ENCODE measurements at places on chromosomes 12 and 14.
A peak's percentile ranks its signal among the peaks of the same experiment; 100 is the strongest.

DNA sequence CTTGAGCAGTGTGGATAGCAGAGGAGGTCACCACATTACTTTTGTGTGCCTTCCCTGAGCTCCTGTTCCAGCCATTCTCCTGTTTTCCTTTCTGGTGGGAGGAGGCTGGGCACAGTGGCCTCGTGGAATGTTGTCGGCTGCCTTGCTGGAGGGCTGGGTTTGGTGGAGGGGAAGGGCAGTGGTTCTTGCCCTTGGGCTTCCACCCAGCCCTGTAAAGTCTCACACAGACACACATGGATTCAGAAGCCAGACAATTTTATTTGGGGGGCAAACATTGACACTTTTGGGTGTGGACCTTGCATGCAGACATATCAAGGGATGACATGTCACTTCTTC is 866 bp downstream of the NPFF start:
- DNase-seq = no peak

DNA sequence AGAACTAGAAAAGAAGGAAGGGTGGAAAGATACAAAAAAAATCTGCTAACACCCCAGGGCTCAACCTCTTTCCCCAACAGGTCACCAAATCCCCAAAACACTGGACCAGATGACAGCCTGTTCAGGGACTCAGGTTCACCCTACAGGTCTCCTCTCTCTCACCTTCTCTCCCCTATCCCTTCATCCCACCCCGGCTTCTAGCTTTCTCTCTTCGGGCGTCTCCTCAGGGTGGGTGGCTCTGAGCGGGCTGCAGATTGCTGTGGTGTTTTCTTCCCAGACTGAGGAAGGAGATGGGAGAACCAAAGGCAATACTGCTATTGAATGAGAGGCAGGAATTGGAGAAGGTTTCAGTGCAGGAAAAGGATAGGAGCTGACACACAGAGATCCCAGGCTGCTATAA is 39.3 kb downstream of the ANO2 start:
- no peak for DNase-seq

DNA sequence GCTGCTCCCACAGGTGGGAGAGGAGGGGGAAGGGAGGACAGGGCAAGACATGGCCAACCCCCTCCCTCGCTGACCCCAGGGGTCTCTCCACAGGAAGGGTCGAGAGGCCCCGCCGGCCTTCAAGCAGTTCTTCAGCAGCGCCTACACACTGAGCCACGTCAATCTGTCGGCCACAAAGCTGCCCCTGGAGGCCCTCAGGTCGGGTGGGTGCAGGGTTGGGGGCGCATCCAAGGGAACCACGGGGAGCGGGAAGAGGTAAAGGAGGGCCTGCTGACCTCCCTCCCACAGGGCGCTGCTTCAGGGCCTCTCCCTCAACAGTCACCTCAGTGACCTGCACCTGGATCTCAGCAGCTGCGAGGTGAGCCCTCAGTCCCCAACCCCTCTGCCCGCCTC is 6.1 kb downstream of the CARMIL3 start:
- DNase-seq = no peak

DNA sequence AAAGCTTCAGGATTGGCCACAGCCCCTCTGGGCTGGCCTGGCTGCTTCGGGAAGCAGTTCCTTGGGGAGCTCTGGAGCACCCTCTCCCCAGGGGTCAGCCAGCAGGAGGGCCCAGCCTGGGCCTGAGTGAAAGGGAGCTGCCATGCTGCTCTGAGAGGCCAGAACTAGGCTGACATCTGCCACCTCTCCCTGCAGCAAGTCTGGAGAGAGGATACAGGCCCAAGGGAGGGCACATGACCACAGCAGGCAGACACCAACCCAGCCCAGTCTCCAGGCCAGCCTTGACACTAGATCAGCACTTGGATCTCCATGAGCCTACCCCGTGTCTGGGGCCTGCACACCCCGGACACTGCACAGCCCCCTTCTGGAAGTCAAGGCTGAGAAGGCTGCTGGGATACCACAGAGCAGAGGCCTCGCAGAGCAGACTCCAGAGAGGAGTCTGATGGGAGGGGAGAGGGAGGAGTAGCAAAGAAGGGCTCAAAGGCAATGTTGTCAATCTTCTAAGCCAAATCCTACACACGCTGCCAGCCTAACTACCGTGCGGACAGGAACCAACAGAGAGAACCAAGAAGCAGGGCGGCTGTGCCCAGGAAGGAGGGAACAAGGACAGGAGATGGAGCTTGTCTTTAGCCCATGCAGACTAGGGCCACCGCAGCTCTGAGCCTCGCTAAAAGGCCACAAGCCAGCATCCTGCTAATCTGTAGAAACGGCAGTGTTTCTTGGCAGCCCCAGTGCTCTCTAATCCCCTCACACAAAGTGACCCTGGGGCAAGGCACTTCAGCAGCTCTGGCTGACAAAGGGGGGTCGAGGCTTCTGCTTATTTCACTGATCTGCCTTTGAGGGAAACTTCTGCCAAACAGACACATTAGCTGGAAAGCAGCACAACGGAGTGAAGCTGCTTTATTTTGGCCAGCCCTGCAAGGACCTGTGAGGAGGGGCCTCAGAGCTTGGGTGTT is 12.9 kb downstream of the COL2A1 start:
- no peak for DNase-seq

GRCh38 chr14:87113286-87113685 is 879.7 kb downstream of the GALC start:
- DNase-seq = no peak

GRCh38 chr14:75238756-75239455 is 39.7 kb upstream of the FOS start:
- no peak for DNase-seq

GRCh38 chr14:105039458-105040205 is 18.7 kb upstream of the CDCA4 start:
- DNase-seq = no peak

GRCh38 chr14:80278293-80279023 is 67.2 kb upstream of the DIO2 start:
- no peak for DNase-seq

GRCh38 chr12:63802012-63802608 is 22.4 kb downstream of the RXYLT1 start:
- no peak for DNase-seq

- no peak for DNase-seq
These were observed 1136.8 kb downstream of the AACS start for GRCh38 chr12:126201981-126202537.

GRCh38 chr12:57834086-57834876 is 12.2 kb downstream of the CTDSP2 start:
- no peak for DNase-seq

DNA sequence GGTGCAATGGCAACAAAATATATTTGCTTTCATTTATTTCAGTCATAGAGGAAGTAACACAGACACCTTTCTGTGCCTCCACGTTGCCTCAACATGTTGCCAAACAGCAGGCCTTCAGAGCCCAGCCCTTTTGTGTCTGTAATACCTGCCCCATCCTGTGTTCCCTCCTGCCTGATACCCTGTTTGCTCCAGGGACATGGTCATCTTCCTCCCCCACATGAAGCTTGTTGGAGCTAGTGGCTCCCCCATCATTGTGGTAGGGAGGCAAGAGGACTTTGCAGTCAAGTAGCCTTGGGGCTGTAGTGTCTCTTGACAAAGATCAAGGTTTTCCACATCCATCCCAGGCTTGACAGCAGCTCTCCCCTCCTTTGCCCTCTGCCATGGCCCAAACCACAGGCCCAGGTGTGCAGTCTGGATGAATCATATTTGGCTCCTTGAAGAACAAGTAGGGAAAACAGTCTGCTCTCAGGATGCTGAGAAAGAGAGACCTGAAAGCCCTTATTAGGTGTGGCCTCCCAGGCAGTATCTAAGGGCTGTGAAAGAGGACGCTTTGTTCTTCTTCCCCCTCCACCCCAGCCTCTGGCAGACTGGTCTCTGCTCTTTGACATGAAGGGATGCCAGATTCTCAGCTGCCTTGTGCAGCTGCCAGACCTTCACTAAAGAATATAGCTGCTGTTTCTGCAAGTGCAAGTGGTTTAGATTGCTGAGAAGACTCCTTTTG is 329.0 kb downstream of the C12orf75 start:
- DNase-seq = no peak

DNA sequence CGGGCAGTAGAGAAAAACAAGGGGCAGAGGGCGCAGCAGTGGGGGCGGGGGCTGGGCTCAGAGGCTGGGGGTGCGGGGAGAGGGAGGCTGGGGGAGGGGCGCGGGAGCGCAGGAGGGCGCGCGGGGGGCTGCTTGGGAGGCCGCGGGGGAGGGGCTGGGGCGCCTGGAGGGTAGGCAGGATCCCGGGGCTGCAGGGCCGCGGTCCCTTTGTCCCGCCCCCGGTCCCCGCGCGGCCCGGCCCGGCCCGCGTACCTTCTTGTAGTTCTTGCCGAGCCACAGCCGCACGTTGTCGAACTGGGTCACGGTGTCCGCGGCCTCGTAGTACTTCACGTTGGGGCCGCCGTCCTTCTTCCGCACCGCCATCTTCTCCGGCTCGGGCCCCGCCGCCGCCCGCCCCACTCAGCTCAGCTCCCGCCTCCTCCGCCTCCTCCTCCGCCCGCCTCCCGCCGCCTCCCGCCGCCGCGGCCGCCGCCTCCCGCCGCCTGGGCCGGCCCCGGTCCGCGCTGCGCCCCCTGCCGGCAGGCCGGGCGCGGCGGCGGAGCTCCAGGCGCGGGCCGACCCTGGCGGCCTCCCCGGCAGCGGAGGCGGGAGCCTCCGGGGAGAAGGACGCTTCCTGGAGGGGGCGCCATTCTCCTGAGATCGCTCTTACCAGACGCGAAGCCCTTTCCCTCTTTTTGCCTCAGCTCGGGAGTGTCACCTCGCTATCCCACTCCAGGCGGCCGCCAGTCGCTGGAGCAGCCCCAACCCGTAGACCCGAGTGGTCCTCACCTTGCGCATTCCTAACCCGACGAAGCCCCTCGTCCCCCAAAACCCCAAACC is at the start of gene SMARCC2:
Gene SMARCC2 (minus strand): TSS at position 385 of the 819 bp plus-strand sequence. CDS start 22 bp downstream, at position 363.
- peak; percentile 77 for DNase-seq

DNA sequence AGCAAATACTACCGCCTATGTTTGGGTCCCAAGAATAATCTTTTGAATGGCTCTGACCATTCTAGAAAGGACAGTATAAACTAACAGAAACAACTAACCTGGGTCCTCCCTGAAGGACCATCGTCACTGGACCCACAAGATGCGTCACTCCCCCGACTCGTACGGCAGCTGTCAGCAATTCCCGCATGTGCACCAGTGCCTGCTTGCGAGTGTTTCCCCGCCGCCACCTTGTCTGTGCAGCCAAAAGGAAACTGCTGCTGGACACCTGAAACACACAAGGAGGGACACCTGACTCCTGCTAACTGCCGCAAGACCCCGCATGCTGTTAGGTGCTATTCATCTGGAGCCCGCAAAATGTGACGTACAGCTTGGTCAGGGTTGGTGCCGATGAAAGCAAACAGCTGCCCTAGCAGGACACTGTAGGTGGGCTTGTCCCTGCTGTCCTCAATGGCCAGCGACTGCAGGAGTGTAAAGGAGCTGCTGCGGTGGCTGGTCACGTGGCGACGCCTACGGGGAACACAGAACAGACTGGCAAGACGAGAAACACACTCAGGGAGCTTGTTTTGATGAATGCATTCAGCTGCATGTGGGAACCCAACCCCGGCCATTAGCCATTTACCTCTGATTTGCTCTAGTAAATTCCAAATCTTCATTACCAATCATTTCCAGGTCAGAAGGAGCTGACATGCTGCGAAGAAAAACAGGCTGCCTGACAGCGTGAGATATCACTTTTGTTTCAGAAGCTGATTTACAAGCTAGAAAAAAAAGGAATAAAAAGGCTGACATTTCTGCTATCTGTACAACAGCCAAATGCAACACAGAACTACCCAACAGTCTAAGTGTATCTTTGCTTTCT is 118.1 kb downstream of the TRAFD1 start:
- DNase-seq = no peak

DNA sequence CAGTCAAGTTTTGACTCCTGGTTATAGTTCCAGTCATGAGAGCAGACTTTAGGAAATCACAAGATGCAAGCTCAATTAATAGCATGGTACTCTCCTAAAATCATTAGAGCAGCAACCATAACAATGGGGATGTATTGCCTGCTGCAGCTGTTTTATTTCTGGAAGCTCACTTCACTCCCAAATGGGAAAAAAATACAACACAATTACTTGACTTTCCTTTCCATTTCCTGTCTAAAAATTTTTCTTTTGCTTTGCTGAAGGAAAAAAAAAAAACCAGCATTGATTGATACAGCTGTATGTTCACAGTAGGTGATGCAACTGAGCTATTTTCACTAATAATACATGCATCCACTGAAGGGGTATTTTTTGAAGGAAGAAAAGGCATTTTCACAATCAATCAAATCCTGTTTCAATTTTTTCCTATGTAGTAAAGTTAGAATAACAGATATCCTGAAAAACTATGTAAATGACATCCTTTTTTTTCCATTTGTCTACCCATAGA is 143.9 kb upstream of the NOVA1 start:
- no peak for DNase-seq

All from stimulated activated CD4-positive, alpha-beta T cell treated with anti-CD3 and anti-CD28 coated beads, Interleukin-2, amount 100 ng/mL, for 4 hours (primary cell).